ENCODE measurements at places on chromosomes 2 and 18. TPM values are rescaled to one million over a fixed set of nuclear protein-coding genes. Genes with fewer than 3 reads are reported as not detected.

- no peak overlapping the region for H3K27ac ChIP-seq
- no peaks in the 10 kb centered on the region for H3K36me3 ChIP-seq
- peaks cover 9% of the 10 kb centered on the region for H3K4me1 ChIP-seq
- H3K4me3 ChIP-seq, result no peak overlapping the region
Observed at GRCh38 chr18:5895876-5896740, 786 bp upstream of the TMEM200C start.

DNA sequence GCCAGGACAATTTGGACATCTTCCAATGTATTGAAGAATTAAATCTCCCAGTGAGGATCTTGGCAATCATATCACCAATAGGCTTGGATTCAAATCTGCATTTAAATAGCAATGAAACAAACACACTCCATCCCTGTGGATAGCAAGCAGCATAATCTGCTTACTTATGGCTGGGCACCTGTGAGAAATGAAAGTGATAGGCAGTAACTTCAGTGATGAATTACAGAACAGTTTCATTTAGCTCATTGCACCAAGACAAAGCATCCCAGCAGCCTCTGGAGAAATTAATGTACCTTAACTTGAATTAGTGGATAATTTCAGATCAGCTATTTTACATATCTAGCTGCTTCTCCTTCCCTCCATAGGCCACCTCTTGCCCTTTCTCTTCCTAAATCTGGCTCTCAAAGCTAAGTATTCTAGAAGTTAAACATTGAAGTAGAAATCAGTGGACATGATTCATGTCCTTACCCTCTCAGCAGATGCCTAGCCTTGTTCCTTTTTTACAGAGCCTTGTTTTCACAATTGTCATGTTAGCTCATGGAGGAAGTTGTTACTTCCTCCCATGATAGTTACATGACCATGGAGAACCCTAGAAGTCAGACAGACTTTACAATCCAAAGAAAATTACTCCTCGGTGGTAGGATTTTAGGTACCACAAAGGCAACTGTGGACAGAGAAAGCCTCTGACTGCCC, 88.5 kb upstream of the TACR1 start:
- H3K4me3 ChIP-seq, result peak overlapping the region; percentile 7
- no peaks in the 10 kb centered on the region for H3K27me3 ChIP-seq
- H3K4me1 ChIP-seq, result peaks cover 20% of the 10 kb centered on the region
- no peak overlapping the region for H3K27ac ChIP-seq
- peak; percentile 73 for DNase-seq

GRCh38 chr2:25521665-25522387, 151.6 kb downstream of the DTNB start:
- peaks cover 10% of the 10 kb centered on the region for H3K4me1 ChIP-seq
- DNase-seq, result peak; percentile 65
- H3K27me3 ChIP-seq, result no peaks in the 10 kb centered on the region
- H3K27ac ChIP-seq, result peak overlapping the region; percentile 44
- H3K4me3 ChIP-seq, result no peak overlapping the region

GRCh38 chr2:20438334-20439192, 8.3 kb upstream of the RHOB start:
- peak; percentile 81 for DNase-seq
- peaks cover 46% of the 10 kb centered on the region for H3K4me1 ChIP-seq
- H3K36me3 ChIP-seq, result no peaks in the 10 kb centered on the region
- peak overlapping the region; percentile 86 for H3K27ac ChIP-seq

Gene GDF7
- polyA plus RNA-seq, result not detected
